Activated CD4-positive, alpha-beta T cell treated with anti-CD3 and anti-CD28 coated beads for 36 hours (primary cell): ENCODE measurements at places on chromosomes 12 and 14. TPM values are rescaled to one million over a fixed set of nuclear protein-coding genes. Genes with fewer than 3 reads are reported as not detected.

DNA sequence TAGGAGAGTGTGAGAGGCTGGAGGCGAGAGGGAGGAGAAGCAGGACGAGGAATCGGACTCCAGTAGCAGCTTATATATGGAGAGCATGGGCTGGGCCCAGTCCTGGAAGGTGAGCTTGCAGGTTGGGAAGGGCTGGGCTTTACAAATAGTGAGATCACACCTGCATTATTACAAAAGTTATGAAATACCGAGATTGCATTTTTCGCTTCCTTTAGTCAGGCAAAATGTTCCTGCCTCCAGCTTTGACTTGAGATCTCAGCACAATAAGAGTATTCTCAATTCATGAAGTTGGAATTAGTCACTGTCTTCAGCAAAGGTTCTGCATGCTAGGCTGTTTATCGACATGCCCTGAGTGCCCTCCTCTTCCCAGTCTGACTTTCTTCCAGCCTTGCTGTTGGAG, at the start of gene KRT6B:
Gene KRT6B (minus strand): TSS at position 46 of the 400 bp plus-strand sequence. CDS start 68 bp downstream, outside the sequence.
- H3K27me3 ChIP-seq: no peaks in the 10 kb centered on the region
- no peaks in the 10 kb centered on the region for H3K36me3 ChIP-seq
- no peak for DNase-seq
- no peak within 1 kb of the TSS for H3K27ac ChIP-seq
- H3K4me3 ChIP-seq: no peak within 1 kb of the TSS

DNA sequence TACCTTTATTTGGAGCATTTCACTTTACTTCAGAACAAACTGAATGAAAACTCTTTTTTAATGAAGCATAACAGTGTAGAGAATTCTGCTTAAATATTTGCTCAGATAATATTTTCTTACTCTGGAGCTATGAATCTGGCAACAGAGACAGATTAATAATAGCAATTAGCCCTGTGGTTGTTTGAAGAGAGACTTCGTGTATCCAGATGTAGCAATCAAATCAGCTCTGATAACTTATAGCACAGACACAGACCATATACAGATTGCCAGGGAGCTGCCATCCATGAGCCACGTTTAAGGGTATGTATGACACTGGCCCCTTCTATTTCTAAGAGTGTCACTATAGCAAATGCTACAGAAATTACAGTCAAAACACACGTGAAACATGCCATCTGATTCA, 146.6 kb downstream of the EXOC5 start:
- H3K36me3 ChIP-seq: no peaks in the 10 kb centered on the region
- no peaks in the 10 kb centered on the region for H3K4me1 ChIP-seq

- no peak overlapping the region for H3K27ac ChIP-seq
- DNase-seq: peak; percentile 45
- H3K4me1 ChIP-seq: peaks cover 42% of the 10 kb centered on the region
- no peak overlapping the region for H3K4me3 ChIP-seq
These were observed 8.9 kb downstream of the GTF2A1 start for GRCh38 chr14:81211844-81212243.

CPNE6 gene
- not detected for total RNA-seq

DNA sequence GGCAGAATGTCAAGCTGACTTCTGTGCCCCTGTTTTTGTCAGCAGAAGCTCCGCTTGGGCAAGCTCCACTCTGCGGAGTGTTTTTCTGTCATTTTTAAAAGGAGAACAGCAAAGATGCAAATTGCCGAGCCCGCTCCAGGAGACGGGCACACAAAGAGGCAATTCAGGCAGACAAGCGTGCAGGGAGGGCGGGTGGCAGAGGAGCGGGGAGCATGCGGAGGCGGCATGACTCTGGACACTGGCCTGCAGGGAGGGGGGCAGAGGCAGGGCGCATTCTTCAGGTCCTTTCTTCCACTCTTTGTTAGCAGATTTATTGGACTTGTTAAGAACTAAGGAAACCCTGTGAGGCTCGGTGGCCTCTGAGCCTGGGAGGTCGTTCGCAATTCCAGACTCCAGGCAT, 187.3 kb upstream of the RMST start:
- H3K36me3 ChIP-seq: no peaks in the 10 kb centered on the region
- peaks cover 13% of the 10 kb centered on the region for H3K27me3 ChIP-seq
- no peak for DNase-seq
- H3K4me3 ChIP-seq: no peak overlapping the region

INHBC gene
- not detected for total RNA-seq

E2F7 gene
- total RNA-seq: 7.8 TPM

ADGRD1 gene
- 2.3 TPM for total RNA-seq

AKAP3 gene
- 1.3 TPM for total RNA-seq
